ENCODE measurements at places on chromosomes 7 and 10.
A peak's percentile ranks its signal among the peaks of the same experiment; 100 is the strongest.

DNA sequence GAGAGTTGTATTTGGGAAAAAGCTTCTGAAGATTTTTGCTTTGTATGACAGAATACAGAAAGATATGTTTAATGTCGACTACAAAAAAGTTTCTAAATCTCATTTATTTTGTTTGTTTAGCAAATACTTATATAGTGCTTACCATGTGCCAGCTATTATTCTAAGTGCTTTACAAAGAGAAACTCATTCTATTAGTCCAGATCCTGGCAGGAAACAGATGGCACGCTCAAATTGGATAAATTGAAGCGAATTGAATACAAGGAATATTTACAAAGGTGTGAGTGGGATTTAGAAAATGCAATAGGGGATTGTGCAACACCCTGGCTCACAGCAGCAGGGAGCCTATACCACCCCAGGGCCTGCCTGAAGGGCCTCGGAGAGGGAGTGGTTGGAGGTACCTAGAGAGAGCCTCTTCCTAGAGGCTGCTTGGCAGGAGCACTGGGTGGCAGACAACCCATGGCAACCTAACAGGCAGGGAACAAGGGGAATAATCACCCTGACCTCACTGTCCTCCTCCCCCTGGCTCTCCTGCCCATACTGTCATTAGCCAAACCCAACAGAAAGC is 27.6 kb upstream of the FAM204A start:
- no peak for DNase-seq

- peak; percentile 2 for DNase-seq
Measured at GRCh38 chr10:80924063-80924952, 386.6 kb downstream of the SH2D4B start.

DNA sequence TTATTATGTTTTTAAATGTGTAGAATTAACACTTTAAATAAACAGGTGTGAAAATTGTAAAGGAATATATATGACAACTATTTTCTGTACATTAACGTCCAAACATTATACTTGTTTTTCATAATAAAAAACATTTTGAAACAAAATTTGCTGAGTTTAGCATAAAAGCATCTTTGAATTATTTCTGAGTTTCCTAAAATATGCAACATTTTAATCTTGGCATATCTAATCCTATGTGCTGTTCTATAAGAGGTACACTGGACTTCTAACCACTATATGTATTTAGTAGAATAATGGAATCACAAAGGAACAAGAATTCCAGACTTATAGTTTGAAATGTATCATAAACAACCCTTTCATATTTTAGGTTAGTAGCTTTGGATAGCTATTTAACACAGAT is 16.6 kb downstream of the AKAP9 start:
- no peak for DNase-seq

DNA sequence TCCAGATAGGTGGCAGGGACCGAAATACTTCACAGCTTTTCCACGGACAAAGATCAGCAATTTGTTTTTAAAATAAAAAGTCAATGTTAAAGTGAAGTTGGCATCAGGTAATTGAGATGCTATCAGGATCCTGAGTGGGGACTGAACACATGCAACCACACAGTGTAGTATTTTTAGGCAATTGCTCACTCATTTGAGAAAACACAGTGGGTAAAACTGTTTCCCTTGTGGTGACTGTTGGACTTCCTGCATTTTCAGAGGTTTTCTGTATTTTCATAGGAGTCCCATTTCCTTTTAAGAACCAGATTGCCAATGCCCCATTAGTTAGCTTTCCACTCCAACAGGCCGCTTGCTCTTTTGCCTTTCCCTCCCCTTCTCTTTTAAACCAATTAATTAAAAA is 159.5 kb upstream of the ZNF32 start:
- DNase-seq: no peak

DNA sequence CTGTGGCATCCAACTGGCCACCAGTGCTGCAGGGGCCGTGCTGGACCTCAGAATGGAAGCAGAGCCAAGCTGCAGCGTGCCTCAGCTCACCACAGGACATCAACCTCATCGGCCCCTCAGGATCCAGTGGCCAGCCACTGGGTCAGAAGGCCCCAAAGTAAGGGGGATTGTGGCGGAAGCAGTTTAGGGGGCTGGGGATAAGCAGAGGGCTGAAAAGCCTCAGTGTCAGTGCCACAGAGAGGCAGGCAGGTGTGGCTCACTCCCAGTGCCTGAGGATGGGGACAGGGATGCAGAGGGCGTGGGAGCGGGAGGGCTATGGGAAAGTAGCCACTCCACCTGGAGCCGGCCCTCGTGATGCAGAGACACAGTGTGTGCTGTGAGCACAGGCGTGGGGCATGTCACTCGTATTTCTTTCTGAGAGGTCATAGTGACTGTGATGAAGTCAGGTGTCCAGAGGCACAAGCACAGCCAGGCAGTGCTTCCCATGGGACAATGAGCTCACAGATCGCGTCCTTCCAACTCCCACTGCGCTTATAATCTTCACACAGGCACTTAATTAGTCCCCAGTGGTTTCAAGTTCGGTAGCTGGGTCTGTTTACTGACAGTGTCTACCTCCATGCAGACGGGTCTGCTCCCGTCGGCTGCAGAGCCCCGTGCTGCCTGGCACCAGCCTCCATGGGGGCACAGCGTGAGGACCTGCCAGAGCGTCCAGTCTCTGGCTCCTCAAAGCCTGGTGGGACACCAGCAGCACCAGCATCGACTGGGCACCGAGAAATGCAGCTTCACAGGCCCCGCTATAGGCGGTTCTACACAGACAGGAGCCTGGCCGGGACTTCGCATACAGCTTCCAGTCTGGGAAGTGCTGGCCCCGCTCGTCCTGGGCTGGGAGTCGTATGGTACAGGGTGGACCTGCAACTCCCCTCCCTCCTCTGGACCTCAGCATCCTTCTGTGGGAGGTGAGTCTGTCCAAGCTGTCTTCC is 42.9 kb upstream of the CNPY1 start:
- DNase-seq: no peak

DNA sequence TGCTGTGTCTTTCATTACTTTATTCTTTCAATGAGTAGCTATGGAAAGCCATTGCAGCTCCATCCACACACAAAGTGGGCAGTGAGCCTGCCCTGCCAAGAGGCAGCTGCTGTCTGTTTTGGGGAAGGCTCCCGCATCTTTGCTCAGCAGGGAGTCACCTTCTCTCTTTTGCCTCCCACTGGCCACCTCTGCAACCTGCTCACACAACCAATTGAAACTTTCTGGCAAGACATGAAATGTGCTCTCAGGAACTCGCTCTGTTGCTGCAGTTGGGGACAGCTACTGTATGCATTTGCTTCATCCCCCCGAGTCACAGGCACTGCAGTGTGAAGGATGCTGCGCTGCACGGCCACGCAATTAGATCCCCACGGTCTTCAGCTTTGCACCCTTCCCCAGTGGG is 244.8 kb upstream of the NFE2L3 start:
- DNase-seq: no peak

DNA sequence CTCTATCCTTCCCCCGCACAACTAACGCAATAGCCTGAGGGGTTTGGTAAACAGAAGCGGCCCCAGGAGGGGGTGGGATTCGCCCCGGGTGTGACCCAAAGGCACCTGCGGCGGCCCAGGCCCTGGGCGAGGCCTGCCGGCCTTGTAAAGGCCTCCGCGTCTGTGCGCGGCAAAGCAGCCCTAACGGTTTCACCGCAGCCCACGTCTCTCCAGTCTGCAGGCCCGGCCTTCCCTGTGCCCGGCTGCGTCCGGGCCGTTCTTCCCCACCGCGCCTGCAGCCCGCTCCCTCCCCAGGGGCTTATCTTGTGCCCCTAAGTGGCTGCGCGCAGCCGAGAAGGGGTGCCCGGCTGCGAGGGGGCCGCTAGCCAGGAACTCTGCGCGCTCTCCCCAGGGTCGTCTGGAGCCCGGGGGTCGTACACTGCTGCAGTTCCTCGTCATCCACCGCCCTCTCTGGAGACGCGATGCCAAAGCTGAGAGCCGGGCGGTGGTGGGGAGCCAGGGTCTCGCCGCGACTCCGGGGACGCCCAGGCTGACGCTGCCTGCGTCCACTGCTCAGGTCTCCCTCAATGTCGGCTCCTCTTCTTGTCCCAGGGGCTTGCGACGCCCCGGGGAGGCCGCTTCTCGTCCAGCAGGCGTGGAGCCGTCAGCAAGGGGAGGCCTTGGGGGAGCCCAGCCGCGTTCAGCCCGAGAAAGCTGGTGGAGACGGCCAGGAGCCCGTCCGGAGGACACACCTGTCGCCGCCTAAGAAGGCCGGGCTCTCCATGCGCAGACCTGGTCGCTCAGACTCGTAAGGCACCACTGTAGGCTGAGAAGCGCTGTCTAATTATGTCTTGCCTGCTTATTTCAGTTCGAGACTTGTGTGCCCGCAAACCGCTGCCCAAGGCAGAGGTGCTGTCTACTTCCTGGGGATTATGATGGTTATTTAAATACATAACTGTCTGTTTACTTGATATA is 132.3 kb downstream of the SPAG6 start:
- no peak for DNase-seq
